Ecto neural progenitor cell (in vitro differentiated cells): ENCODE measurements at places on chromosomes 1 and 21.
A peak's percentile ranks its signal among the peaks of the same experiment; 100 is the strongest.

DNA sequence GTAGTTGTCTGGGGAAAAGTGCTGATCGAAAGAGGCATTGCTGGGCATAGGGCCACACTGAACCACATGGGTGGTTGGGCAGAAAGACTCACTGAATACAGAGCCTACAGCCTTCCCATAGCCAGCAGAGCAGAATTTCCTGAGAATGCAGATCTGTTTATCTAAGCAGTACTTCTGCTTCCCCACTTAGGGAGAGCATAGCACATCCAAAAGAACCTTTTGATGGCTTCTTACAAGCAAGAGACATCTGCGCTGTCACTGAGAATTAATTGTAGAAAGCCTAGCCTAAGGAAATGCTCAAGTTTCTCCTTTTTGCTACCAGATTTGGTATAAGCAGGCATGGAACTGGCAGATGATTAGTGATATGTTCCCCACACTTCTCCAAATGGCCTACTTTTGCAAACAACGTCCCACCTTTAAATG lies 13.0 kb upstream of the KLHDC8A start:
- no peak for DNase-seq

DNA sequence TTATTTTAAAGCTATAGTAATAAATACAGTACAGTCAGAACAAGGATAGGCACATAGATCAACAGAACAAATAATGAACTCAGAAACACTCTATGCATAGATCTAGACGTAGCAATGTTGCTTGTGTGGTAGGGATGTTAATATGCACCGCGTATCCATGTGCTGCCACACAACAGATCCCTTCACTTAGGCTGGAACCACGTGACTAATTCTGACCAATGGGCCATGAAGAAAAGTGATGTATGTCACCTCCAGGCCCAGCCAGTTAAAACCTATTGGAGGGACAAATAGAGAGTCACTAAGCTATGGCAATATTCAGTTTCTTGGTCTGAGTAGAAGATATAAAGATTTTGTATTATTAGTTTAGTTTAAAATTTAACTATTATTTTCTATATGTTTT lies 91.4 kb downstream of the ADAMTS1 start:
- DNase-seq: no peak

DNA sequence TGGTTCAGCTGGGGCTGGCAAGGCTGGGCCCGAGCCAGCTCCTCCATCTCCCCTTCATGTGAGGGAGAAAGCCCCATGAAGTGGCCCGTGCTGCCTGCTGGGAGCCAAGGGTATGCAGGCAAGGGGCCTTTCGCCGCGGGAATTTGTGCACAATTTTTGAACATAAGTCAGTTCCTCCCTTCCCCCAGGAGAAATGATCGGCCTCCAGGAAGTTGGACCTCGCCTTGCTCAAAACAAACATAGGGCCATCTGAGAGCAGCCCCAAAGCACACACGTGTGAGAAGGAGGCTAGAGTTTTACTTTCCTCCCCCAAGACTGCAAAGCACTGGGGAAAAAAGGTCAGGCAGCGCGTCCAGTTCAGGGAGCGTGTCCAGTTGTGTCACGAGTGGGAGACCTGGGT lies 64.7 kb downstream of the PRDM16 start:
- DNase-seq: no peak

- peak; percentile 65 for DNase-seq
Observed at GRCh38 chr1:243475966-243476365, 220.1 kb downstream of the SDCCAG8 start.

DNA sequence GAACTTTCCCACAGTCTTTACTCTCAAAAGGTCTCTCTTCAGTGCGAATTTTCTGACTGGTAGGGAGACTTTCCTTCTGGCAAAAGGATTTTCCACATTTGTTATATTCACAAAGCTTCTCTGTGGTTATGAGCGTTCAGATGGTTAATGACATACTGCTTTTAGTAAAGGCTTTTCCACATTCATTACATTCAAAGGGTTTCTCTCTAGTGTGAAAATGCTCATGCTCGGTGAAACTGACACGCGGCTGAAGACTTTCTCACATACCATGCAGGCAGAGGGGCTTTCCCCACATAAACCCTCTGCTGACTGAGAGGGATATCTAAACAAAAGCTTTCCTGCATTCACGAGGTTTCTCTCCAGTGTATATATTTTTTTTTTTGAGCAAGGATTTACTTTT lies 9.9 kb upstream of the KLF18 start:
- no peak for DNase-seq

- DNase-seq: no peak
Observed at GRCh38 chr1:212213784-212214183, 71.4 kb upstream of the PPP2R5A start.

GRCh38 chr1:29550119-29550841 lies 314.0 kb downstream of the PTPRU start:
- DNase-seq: peak; percentile 31

DNA sequence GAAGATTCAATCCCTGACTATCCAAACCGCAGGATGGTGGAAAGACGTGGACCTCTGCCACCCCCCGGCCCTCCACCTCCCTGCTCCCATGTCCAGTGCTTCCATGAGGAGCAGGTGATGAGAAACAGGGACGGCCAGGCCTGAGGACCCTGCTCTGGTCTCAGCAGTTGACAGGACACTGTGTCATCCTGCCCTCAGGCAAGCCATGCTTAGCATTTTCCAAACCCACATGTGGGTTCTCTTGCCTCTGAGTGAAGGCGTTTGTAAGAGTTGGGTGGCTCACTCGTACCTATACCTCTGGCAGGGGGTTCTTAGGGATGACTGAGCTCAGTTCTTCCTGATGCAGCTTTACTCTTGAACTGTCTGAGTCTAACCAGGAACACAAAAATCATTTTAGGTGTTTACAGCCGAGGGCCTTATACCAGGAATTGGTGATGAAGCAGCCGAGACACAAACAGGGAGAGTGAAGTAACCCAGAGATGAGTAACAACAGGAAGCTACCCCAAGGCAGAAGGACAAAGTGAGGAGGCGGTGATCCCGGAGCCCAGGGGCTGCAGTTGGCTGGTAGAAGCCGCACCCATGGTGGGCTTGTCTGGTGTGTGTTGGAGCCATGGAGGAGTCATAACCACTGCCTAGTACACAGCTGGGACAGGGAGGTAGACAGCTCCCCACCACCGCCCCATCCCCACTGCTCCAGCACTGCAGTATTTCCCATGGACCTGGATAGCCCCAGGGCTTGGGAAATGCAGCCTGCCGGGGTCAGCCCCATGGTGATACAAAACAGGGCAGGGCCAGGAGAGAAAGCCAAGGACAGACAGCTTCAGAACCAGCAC lies 21.4 kb downstream of the MYBPH start:
- no peak for DNase-seq

- no peak for DNase-seq
Observed at GRCh38 chr21:24093032-24093431, 1514.2 kb downstream of the MRPL39 start.

DNA sequence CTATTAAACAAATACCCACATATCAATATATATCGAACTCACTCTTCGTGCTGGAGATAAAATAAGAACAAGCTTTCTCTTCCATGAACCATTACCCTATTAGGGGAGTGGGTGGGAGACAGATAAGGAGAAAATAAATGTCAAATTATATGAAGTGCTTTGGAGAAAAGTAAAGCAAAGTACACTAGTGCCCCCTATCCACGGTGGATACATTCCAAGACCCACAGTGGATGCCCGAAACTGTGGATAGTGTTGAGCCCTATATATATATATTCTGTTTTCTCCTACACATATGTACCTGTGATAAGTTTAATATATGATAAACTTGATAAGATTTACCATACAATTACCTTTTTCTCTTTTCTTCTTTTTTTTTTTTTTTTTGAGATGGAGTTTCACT lies 54.6 kb downstream of the FH start:
- DNase-seq: no peak

- no peak for DNase-seq
Observed at GRCh38 chr21:32364796-32365195, 28.0 kb downstream of the URB1 start.

DNA sequence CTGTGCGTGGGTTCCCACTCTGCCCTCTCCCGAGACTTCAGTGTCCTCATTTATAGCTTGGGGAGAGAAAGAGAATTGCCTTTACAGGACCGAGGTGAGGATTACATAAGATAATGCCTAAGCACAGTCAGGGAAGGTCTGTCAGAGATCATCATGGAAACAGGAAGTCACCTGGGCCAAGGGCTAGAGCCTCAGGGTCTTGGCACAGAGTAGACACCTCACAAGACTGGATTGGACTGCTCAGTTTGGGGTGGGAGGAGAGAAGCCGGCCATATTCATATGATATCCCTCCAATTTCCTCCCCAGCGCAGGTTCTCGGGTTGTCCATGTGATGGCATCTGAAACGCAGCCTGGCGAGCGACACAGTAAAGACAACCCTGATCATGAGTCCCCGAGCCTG lies 3.8 kb downstream of the CNR2 start:
- DNase-seq: no peak

GRCh38 chr1:67892476-67893125 lies 59.3 kb upstream of the GNG12 start:
- no peak for DNase-seq

GRCh38 chr1:115669002-115669673 lies 27.4 kb downstream of the VANGL1 start:
- no peak for DNase-seq

DNA sequence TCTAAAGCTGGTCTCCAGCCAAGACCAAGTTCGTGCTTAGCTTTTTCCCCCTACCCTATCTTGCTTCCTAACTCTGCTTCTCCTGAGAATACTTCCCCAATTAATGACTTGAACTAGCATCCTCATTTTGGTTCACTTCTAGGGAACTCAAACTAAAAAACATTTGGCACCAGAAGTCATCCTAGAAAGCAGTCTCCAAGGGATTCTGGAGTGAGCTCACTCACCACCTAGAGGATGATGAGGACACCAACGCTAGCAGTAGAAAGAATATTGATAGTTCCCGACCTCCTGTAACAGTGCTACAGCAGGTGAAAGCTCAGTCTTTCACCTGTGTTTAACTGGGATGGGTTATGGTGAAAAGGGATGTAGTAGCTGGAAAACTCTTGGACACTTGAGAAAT lies 4.7 kb upstream of the PSMB2 start:
- DNase-seq: no peak
